Fibroblast of lung (primary cell): ENCODE measurements at places on chromosomes 12 and 14. TPM values are rescaled to one million over a fixed set of nuclear protein-coding genes. Genes with fewer than 3 reads are reported as not detected.

The CAND1 gene
- polyA plus RNA-seq = 71.0 and 133 TPM in 2 replicates

The CALM1 gene
- 620 and 700 TPM in 2 replicates for polyA plus RNA-seq

The MORN3 gene
- 0.23 and 0.61 TPM in 2 replicates for polyA plus RNA-seq

The MLXIP gene
- polyA plus RNA-seq = 6.6 and 10.1 TPM in 2 replicates

The RPS6KL1 gene
- 0.52 and 1.4 TPM in 2 replicates for polyA plus RNA-seq

The KCNH3 gene
- 0.05 and 0.09 TPM in 2 replicates for polyA plus RNA-seq

The COCH gene
- 0.27 and 0.72 TPM in 2 replicates for polyA plus RNA-seq

The NIN gene
- 22.8 and 28.5 TPM in 2 replicates for polyA plus RNA-seq

The CEP128 gene
- 1.3 and 2.9 TPM in 2 replicates for polyA plus RNA-seq

The STXBP6 gene
- 17.8 and 39.0 TPM in 2 replicates for polyA plus RNA-seq

The OTOGL gene
- polyA plus RNA-seq = 0.08 and 0.15 TPM in 2 replicates

The TC2N gene
- polyA plus RNA-seq = 0.09 and 0.19 TPM in 2 replicates

The OR2AP1 gene
- polyA plus RNA-seq = not detected in 2 replicates

The SPIC gene
- polyA plus RNA-seq = not detected in 2 replicates

The MGAT4C gene
- not detected in 2 replicates for polyA plus RNA-seq

The ERBB3 gene
- polyA plus RNA-seq = 0.59 and 0.92 TPM in 2 replicates

The FSCB gene
- not detected in 2 replicates for polyA plus RNA-seq

The PTPN21 gene
- 13.7 and 14.2 TPM in 2 replicates for polyA plus RNA-seq

The MAP3K9 gene
- polyA plus RNA-seq = 0.23 and 0.27 TPM in 2 replicates

The KCNA1 gene
- polyA plus RNA-seq = not detected in 2 replicates

The TAS2R42 gene
- not detected in 2 replicates for polyA plus RNA-seq

The ANO2 gene
- 0.09 and 0.15 TPM in 2 replicates for polyA plus RNA-seq

The MYBPC1 gene
- polyA plus RNA-seq = not detected in 2 replicates

The MYO1H gene
- polyA plus RNA-seq = 0.07 and 0.15 TPM in 2 replicates

The NKX2-1 gene
- not detected in 2 replicates for polyA plus RNA-seq

The KRT77 gene
- polyA plus RNA-seq = not detected in 2 replicates

The AGAP2 gene
- 0.02 and 0.05 TPM in 2 replicates for polyA plus RNA-seq

The CCDC198 gene
- not detected in 2 replicates for polyA plus RNA-seq

The APAF1 gene
- polyA plus RNA-seq = 13.6 and 14.8 TPM in 2 replicates

The KRT83 gene
- polyA plus RNA-seq = not detected in 2 replicates

The IRAK3 gene
- polyA plus RNA-seq = 3.2 and 4.5 TPM in 2 replicates

The CLEC1B gene
- not detected in 2 replicates for polyA plus RNA-seq

The NOVA1 gene
- 2.2 and 8.5 TPM in 2 replicates for polyA plus RNA-seq

The KRT2 gene
- not detected in 2 replicates for polyA plus RNA-seq

The DEGS2 gene
- polyA plus RNA-seq = not detected in 2 replicates

The LMO3 gene
- polyA plus RNA-seq = 0.12 and 0.15 TPM in 2 replicates

The IAPP gene
- polyA plus RNA-seq = not detected in 2 replicates

The TPH2 gene
- 0.03 TPM in 1 of 2 replicates, not detected in the other for polyA plus RNA-seq

The ENDOU gene
- 0.07 and 0.09 TPM in 2 replicates for polyA plus RNA-seq

The HCAR1 gene
- polyA plus RNA-seq = 0.43 and 1.1 TPM in 2 replicates

The SERPINA12 gene
- not detected in 2 replicates for polyA plus RNA-seq

The CTSG gene
- not detected in 2 replicates for polyA plus RNA-seq

The MSRB3 gene
- polyA plus RNA-seq = 43.1 and 105 TPM in 2 replicates

The RFX4 gene
- polyA plus RNA-seq = not detected in 2 replicates

The CBX5 gene
- 64.0 and 71.1 TPM in 2 replicates for polyA plus RNA-seq

The ACSS3 gene
- 2.7 and 10.3 TPM in 2 replicates for polyA plus RNA-seq

The PPP4R4 gene
- polyA plus RNA-seq = 0.35 and 0.61 TPM in 2 replicates

The RPL10L gene
- polyA plus RNA-seq = not detected in 2 replicates

The NFE2 gene
- 0.07 and 0.34 TPM in 2 replicates for polyA plus RNA-seq

The LBHD2 gene
- polyA plus RNA-seq = not detected in 2 replicates

The SLC2A13 gene
- 2.9 and 5.4 TPM in 2 replicates for polyA plus RNA-seq

The WSCD2 gene
- polyA plus RNA-seq = not detected in 2 replicates

The YARS2 gene
- 17.8 and 18.4 TPM in 2 replicates for polyA plus RNA-seq

The CDH24 gene
- polyA plus RNA-seq = 5.0 and 6.5 TPM in 2 replicates

The JAG2 gene
- polyA plus RNA-seq = 0.23 and 0.51 TPM in 2 replicates

The HOXC12 gene
- not detected in 2 replicates for polyA plus RNA-seq
